ENCODE measurements at places on chromosomes 12 and 14.

- DNase-seq: no peak
These were observed 403.2 kb upstream of the SEL1L start for GRCh38 chr14:81936902-81937301.

GRCh38 chr12:14260011-14260993, 105.2 kb upstream of the ATF7IP start:
- peak; percentile 97 for DNase-seq

GRCh38 chr12:112382866-112383265, 635 bp upstream of the HECTD4 start:
- no peak for DNase-seq

DNA sequence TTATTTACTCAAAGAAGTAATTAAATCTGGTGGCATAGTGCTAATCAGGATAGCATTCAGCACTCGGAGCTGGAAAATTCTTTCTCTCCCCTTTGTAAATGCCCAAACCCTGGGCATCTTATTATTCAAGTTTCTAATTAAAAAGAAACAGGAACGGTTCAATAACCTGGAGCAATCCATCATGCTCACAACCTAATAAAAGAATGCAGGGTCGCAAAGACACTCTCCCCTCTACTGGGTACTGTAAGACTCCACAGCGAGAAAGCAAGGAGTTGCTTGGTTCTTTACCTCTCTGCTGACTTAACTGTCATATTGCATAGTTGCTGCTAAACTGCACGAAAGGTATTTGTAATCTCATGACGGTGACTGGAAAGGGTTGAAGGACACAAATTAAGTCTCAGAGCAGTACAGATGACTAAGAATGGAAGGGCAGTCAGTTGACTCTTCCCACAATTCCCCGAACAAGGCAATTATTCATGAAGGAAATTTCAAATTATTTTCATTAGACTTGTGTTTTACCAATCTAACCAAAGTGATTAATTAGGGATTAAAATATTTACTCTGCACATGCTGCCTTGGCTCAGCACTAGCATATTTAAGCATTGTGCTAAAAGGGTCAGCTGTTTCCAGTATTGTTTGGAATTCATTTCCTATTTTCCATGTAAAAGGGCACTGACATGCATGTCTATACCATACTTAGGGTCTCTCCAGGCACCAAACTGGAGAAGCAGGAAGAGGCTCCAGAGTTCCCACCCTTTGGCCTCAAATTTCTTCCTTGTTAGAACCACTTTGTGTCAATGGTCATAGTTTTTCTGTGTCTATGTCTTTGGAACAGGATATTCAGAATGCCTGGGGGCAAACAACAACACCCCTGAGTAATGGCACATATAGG, 182.2 kb downstream of the EXOC5 start:
- no peak for DNase-seq

GRCh38 chr12:132453361-132454192, 36.4 kb upstream of the FBRSL1 start:
- peak; percentile 87 for DNase-seq

DNA sequence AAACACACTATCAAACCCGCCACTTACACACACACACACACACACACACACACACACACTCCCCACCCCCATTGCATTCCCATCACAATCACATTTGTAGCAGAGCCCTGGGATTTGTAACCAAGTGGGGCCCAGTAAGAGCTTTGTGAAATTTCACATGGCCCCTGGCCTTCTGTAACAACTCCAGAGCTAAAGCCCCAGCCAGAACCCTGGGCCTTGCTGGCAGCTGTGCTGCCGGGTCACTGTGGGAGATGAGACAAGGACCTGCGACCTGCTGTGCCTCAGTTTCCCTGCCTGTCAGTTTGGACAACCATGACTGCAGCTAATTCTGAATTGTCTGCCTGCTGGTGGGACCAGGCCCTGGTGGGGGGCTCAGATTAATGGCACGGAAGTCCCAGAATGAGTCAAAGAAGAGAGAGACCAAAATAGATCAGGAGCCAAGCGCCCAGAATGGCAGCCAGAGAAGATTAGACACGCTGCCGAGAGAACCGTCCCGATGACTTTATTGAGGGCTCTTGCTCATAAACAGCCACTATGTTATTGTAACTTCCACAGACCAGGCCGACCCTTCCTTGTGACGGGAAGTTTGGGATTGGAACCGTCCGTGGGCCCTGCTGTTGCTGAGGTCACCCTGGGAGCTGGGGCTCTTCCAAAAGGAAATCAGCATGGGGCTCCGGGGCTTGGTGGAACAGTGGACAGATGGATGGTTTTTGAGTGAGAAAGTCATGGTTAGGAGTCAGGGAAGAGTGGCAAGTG, 123.1 kb downstream of the ZFP36L1 start:
- DNase-seq: peak; percentile 84

GRCh38 chr12:3313675-3314663, 177.0 kb upstream of the PRMT8 start:
- DNase-seq: peak; percentile 47

GRCh38 chr14:99166506-99166905, 105.5 kb downstream of the BCL11B start:
- DNase-seq: no peak

DNA sequence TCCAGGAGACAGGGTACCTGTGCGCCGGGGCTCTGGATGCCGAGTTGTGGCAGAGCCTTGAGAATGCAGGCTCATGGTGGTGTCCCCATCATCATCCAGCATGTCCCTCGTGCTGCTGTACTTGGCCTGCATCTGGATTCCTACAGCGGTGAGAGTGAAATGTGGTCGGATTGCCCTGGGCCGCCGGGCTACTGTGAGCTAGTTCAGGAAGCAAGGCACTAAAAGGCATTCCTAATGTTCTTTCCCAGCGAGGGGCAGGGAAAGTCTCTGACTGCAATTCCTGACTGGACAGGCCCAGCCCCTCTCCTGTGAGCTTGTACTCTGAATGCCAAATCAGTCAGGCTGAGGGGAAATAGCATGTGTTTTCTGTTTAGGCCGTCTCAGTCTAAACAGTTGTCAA, at the start of gene CLEC1A:
Gene CLEC1A, minus strand, starts transcription at position 195 of the 400 bp plus-strand sequence. Its CDS starts 63 bp downstream, at position 132.
- peak; percentile 65 for DNase-seq

GRCh38 chr14:69798339-69798735, 1.3 kb upstream of the SLC10A1 start:
- DNase-seq: no peak

- DNase-seq: no peak
These were observed 1226.8 kb downstream of the SLC16A7 start for GRCh38 chr12:60822580-60822979.

DNA sequence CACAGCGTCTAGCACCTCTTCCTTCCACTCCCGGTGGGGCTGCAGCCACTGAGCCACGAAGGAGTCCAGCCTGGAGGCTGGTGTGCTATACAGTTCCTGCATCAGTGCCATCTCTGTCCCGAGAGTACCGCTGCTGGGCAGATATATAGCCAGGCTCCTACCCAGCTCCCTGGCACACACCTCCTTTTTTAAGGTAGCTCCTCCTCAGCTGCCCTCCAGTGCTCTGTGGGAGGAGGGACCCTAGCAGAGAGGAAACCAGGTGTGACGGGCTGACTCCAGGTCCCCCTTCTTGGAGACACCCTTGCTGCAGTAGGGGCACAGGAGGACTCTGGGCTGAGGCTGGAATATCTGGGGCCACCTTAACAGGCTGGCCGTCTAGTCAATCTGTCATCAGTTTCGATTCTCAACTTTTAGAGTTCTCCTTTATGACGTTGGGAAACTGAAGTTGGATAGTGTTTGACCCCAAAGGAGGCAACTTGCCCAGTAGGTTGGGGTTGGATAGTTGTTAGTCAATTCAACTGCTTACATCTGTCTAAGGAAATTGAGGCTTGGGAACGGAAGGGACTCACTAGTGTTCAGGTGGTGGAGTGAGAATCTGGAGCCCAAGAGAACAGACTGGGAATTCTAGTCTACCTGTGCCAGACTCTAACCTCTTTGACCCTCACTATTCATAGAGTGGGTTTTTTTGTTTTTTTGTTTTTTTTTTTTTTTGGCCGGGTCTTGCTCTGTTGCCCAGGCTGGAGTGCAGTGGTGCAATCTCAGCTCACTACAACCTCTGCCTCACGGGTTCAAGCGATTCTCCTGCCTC, at the start of gene OASL:
Gene OASL, minus strand, starts transcription at position 386 of the 808 bp plus-strand sequence. Its CDS starts 275 bp downstream, at position 111.
- DNase-seq: peak; percentile 40

- peak; percentile 1 for DNase-seq
These were observed 12.4 kb upstream of the RTN1 start for GRCh38 chr14:59882957-59883356.

GRCh38 chr14:68788275-68788995, 4.4 kb downstream of the ZFP36L1 start:
- peak; percentile 10 for DNase-seq

GRCh38 chr14:99225436-99226203, 46.4 kb downstream of the BCL11B start:
- no peak for DNase-seq

GRCh38 chr14:34213332-34213731, 248.7 kb downstream of the SPTSSA start:
- no peak for DNase-seq

- DNase-seq: no peak
These were observed 381.0 kb downstream of the NOVA1 start for GRCh38 chr14:26216786-26217185.

DNA sequence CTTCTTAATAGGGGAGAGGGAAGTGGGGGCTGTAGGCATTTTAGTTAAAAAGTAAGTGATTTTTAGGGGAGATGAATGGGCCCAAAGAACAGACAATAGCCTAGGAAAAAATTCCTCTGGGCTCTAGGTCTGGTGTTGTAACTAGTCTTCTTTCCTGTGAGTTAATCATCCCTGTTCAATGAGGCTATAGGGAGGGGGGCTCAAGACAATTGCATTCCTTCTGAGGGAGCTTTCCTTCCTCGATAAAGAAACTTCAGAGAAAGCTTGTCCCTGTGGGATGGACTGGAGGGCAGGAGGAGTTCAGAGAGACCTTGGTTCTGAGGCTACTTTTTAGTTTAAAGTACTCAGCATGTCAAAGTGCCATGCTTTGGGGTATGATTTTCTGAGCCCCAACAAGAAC, 127.2 kb downstream of the BBS10 start:
- no peak for DNase-seq

DNA sequence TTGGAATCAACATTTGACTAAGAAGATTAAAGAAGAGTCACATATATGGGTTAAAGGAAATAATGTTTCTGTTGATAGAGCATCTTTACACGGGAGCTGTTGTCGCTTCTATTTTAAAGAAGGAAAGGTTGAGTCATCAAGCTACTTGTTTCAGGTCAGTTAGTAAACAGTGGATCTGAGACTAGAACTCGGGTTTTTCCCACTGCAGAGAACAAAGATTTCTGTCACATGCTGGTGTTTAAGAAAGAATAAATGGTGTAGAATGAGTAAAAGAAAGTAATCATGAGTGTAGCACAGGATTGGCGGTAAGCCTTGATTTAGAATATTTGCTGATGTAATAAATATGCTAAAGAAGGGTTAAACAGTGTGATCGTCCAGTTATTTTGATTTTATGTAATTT, 455.5 kb downstream of the AEBP2 start:
- no peak for DNase-seq

- DNase-seq: no peak
These were observed 18.1 kb upstream of the NEK9 start for GRCh38 chr14:75144944-75145343.

DNA sequence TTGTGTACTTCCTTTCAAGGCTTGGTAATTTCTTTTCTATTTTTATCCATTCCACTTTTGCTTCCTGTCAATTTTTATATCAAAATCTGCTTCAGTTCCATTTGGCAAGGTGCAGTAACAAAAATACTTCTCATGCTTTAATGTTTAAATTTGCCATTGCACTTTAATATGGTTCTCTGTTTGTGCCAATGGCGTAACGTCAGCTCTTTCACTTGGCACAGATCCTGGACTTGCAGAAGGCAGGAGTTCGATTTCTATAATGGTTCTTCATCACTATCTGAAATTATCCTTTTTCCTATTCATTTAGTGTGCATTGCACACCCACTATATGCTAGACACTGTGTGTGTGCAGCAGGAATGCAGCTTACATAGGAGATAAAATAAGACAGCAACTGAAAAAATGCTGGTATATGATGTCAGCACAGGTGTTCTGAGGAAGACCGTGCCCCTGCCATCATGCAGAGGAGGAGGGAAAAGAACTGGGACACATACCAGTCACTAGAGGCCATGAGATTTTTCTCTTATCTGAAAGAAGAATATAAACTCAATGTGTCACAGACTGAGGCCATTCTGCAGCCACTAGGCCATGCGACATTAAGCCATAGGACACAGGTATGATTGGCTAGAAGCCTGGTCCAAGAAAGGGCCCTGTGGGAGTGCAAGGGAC, 298.2 kb downstream of the RPAP3 start:
- DNase-seq: no peak

DNA sequence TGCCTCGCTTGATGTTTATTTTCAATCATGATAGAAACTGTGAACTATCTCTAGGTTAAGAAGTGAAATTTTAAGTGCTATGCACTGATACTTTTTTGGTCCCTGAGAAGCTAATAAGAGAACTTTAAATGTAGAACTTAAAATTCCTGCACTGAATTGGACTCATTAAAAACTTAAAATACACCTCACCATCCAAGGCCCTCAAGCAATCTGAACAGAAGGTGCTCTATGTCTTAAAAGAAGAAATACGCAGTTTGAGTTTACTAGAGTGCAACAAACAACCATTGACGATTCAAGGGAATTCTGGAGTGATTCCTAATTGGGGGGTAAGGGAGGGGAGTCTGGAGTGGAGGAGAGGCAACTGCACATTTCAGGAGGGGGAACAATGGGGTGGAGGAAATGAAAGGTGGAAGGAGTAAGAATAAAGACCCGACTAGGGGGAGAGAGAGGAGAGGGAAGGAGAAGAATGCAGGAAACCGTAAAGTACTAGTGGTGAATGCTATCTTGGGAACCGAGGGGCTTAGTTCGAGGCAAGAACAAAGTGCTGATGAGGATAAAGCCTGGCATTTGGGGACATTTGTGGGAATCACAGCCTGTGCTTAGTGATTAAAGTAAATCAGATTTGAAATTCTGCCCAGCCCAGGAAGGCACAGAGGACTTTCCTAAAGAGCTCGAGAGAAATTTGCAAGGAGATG, 389.7 kb downstream of the AACS start:
- no peak for DNase-seq

GRCh38 chr12:9810671-9811070, 16.6 kb upstream of the KLRF1 start:
- no peak for DNase-seq

- DNase-seq: peak; percentile 81
These were observed 172.8 kb downstream of the KTN1 start for GRCh38 chr14:55752580-55753390.

DNA sequence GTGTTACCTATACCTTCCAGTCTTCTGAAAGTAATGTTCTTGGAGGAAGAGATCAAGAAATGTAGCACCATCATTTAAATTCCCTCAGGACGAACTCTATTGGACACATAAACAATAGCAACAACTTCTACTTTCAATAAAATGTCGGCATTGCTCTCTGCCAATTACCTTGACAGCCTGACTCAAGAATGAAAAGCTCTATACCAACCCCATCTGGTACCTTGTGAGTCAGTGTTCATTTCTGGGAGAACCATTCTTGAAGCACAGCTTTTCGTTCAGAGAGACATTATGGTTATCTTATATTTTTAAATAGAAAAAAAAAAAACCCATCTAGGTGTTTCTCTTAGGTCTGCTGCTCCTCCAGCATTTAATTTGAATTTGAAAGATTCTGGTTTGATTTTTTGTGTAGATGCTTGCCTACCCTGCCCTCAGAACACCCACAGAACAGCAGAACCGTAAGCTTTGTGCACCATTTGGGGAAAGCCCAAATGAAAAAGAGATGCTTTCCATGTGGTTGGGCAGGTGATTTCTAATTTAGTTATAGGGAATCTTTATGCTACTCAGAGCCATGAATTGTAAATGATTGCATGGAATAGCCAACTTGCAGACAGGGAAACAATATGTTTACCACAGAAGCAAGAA, 156.0 kb downstream of the SAMD4A start:
- DNase-seq: peak; percentile 45

Data from EH (cell line).